ENCODE measurements at places on chromosomes 5 and 9.

- DNase-seq: no peak
These were observed 166.1 kb downstream of the MACROH2A1 start for GRCh38 chr5:135232958-135233357.

DNA sequence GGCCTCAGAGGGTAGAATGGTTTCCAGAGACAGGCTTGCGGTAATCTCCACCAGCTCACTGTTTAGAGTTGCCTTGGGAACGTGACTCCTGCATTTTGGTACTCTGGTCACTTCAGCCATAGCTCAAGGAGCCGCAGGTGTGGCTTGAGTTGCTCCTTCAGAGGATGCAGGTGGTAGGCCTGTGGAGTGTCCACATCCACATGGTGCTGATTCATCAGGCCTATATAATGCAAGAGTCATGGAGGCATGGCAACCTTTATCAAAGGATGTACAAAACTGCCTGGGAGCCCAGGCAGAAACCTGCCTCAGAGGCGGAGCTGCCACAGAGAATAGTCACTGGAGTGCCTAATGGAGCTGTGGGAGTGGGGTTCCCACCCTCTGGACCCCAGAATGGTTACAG, 114.2 kb downstream of the ANXA1 start:
- no peak for DNase-seq

DNA sequence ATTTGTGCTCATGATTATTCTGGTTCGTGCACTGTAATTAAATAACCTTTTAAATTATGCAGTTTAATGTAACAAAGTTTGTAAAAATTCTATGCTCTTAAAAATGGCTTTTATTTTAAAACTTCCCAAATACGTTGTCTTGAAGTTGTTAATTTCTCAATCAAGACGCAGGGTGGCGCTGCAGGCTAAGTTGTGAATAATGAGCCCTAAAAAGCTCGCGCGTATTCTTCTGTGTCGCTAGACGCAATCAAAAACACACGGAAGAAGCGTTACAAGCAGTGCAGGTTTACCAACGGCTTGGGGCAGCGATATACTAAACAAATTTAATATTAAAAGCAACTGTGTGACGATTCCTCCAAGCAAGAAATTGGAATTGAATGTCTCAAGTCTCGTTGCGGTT, at the start of gene PCDHB4:
PCDHB4 (plus strand) TSS at position 256 of the 400 bp plus-strand sequence. CDS start 181 bp downstream, outside the sequence.
- no peak for DNase-seq

DNA sequence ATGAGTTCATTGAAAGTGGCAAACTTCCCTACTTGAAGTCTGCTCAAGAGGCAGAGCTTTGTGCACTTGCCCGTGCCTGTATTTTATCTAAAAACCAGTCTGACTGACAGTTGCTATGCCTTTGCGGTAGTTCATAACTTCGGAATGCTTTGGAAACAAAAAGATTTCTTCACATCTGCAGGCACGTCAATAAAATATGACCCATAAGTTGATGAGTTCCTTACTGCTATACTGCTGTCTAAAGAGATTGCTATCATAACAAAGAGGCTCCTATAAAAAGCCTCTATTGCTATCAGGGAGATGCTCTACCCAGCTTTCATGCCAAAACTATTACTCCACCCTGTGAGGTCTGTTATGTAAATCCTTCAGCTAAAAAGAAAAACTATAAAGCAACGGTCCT, 25.4 kb upstream of the RNF20 start:
- DNase-seq: no peak

- no peak for DNase-seq
These were observed 82.0 kb upstream of the TRIO start for GRCh38 chr5:14061106-14061505.

DNA sequence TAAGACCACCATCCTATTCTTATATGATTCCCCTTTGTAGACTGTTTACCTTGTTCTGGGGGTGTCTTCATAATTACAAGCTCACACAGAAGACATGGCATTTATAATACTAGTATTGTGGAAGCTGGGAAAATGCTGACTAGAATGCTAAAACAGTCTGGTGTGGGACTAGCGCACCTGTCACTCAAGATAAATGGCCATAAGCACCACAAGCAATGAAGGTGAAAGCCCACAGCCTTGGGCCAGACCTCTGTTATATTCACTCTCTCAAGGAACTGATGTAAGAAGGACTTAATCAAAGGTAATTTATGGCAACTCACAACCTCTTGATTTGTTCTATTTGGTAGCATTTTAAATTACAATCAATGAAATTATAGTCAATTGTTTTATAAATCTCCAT, 721.5 kb downstream of the SEMA5A start:
- DNase-seq: no peak

GRCh38 chr5:16921211-16921610, 14.9 kb downstream of the MYO10 start:
- no peak for DNase-seq

GRCh38 chr9:119369680-119370366, 588 bp upstream of the BRINP1 start:
- no peak for DNase-seq

Data from stimulated activated CD8-positive, alpha-beta memory T cell treated with anti-CD3 and anti-CD28 coated beads, Interleukin-2, amount 100 ng/mL, for 48 hours (primary cell).